ENCODE measurements at places on chromosomes 4 and X.

DNA sequence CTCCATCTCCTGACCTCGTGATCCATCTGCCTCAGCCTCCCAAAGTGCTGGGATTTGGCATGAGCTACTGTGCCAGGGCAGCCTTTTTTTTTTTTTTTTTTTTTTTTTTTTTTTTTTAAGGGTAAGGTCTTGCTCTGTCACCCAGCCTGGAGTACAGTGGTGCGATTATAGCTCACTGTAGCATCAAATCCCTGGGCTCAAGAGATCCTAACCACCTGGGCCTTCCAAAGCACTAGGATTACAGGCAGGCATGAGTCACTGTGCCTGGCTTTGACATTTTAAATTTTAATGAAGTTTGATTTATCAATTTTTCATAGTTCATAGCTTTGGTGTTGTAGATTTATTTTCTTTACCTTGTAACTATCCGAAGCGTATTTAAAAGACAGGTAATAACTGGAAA lies 17.8 kb upstream of the OCIAD2 start:
- no peak for DNase-seq

- no peak for DNase-seq
Measured at GRCh38 chr4:19262467-19262866, 989.2 kb upstream of the SLIT2 start.

- DNase-seq, result no peak
Measured at GRCh38 chr4:125677665-125678307, 363.0 kb downstream of the FAT4 start.

- no peak for DNase-seq
Measured at GRCh38 chr4:76458825-76459224, 23.8 kb downstream of the SHROOM3 start.

DNA sequence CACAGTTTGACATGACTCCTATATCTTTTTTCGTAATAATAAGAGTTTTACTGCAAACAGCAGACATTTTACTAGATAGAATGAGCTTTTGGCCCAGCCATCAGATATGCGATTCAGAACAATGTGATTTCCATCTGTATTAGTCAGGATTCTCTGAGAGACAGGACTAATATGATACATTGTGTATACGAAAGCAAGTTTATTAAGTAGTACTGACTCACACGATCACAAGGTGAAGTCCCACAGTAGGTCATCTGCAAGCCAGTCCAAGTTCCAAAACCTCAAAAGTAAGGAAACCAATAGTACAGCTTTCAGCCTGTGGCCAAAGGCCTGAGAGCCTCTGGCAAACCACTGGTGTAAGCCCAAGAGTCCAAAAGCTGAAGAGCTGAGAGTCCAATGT lies 24.1 kb downstream of the CXCL8 start:
- no peak for DNase-seq

GRCh38 chr4:2408976-2409375 lies 9.5 kb downstream of the ZFYVE28 start:
- no peak for DNase-seq

GRCh38 chr4:107133965-107134653 lies 98.0 kb upstream of the DKK2 start:
- no peak for DNase-seq

- DNase-seq, result peak; percentile 6
Measured at GRCh38 chrX:107826238-107827029, 768 bp downstream of the MID2 start.

DNA sequence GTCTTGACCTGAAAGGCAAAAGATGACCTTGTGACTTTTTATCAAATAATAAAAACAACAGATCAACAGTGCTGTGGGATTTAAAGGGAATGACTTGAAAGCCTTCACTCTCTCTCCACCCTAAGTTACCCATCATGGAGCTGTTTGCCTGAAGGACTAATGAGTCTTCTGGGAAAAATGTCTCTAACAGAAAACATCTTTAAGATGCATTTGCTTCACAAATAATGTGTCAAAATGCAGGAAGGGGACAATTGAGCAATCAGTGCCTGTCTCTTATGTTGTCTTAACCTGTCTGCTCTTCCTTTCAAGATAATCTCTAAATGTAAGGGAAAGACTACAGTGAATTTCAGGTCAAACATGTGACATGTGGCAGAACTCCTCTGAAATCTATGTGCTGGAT lies 766.6 kb downstream of the PDHA2 start:
- DNase-seq, result no peak

DNA sequence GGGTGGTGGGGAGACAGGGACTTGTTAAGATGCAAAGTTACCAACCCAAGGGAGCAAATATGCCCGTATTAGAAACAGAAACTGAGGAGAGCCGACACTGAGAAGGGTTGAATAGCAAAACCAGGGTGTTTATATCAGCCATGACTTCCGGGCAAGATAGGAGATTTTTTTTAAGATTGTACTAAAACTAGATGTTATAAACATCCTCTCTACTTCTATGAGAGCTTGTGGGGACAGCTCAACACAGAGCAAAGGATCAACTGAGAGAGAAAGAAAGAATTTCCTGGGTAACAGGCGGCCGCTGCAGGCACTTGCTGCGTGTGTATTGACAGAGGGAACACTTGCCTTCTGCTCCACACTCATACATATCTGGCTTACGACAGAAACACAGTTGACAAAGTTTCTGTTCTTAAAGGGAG lies 49.1 kb upstream of the FBXW7 start:
- DNase-seq, result no peak

DNA sequence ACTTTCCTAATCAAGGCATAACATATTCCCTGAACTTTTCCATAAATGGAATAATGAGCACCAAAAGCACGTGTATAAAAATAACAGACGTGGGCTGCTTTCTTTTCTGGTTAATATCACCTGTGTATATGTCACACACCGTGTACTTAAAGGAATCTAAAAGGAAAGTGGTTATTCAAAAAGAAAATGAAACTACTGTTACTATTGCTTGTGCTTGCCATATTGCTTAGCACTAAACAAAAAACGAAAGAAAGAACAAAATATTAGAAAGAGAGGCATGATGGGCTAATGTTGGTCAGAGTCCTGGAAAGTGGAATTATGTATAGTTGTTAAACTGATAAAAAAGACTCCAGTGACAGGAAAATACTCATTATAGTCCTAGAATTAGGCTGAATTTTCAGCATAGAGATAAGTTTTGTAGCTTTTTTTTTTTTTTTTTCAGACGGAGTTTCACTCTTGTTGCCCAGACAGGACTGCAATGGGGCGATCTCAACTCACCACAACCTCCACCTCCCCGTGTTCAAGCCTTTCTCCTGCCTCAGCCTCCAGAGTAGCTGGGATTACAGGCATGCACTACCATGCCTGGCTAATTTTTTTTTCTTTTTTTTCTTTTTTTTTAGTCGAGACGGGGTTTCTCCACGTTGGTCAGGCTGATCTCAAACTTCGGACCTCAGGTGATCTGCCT lies 123.2 kb downstream of the PABPC4L start:
- DNase-seq, result no peak

GRCh38 chrX:24662352-24662751 lies 15.2 kb upstream of the PCYT1B start:
- DNase-seq, result no peak

DNA sequence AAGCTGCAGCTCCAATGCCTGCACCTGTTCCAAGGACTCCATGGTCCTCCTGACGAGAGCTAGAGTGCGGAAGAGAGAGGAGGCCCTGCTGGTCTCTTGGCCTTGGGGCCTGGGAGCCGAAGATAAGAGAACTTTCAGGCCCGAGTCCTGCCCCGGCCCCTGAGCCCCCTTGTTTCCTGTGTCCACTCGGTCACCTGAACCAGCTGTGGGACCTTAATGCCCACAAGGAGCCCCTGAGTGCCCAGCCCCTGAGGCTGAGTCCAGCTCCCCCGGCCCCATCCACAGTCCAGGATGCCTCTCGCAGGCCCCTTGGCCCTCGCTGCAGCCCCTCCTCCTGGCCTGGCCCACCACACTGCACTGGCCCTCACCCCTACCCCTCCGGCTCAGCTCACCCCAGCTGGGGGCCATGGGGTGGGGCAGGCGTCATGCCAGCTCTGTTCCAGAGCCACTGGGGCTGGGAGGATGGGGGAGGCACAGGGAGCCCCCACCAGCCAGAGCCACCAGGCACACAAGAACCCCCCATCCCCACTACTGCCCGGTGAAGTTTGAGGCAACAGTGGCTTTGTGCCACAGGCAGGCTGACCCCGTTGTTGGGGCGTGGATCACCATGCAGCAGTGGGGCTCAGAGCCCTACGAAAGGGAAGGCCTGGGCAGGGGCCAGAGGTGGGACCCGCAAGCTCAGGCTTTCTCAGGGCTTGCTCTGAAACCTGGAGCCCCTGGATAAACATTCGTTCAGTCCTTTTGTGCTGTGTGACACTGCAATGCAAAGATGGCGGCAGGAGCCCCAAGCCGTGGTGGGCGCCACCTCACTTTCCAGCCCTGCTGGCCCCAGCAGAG lies 14.1 kb downstream of the NAT8L start:
- DNase-seq, result no peak

- DNase-seq, result no peak
Measured at GRCh38 chr4:138772366-138772765, 243.2 kb upstream of the NOCT start.

- no peak for DNase-seq
Measured at GRCh38 chr4:128880662-128881061, 71.2 kb downstream of the JADE1 start.

- DNase-seq, result peak; percentile 33
Measured at GRCh38 chr4:121711263-121712000, 14.7 kb upstream of the ANXA5 start.

- no peak for DNase-seq
Measured at GRCh38 chr4:163976588-163976987, 482.1 kb downstream of the TMA16 start.

GRCh38 chr4:118032691-118033090 lies 1.6 kb upstream of the NDST3 start:
- DNase-seq, result no peak

DNA sequence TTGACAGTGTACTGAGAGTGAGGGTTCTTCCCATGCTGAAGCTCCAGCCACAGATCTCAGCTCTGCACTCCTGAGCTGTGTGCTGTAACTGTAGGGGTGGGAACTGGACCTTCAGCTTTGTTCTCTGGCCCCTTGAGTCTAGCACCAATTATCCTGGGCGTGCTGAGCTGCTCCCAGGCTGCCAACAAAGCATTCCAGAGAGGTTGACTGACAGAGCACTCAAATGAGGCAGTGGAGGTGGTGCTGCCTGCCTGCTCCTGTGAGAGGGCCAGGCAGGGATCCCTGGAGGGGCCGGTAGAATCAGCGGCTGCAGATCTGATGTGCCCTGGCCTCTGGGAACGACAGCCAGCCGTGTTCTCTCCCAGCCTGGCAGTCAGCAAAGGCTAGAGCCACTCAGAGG lies 375.7 kb upstream of the AADAT start:
- DNase-seq, result no peak

DNA sequence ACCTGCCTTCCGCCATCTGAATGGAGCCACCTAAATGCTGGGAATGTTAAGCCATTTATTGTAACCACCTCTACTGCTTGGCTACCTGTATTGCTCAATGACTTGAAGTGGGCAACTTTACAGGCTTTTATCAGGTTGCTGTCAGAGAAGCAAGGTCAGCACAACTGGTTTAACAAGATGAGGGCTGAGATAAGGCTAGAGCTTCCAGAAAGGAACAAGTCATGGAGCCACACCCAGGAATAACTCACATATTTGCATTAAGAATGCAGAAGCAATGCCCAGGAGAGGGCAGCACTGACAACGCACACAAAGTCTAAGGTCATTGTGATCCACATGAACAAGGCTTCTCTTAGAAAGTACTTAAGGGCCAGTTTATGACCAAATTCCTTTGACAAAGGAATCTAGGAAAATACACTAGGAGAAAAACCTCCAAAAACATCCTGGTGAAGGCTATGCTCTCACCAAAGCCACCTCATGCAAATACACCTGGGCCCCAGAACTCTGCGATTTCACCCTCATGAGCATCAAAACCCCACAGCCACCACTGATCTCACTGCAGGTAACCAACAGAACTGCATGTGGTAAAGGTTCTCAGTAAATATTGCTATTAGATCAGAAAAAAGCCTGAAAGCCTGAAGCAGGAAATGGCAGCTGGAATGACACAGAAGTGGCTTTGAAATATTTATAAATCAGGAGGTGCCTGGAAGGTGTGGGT lies 15.0 kb upstream of the STS start:
- DNase-seq, result peak; percentile 7

- no peak for DNase-seq
Measured at GRCh38 chrX:29726811-29727210, 488.6 kb upstream of the MAGEB2 start.

GRCh38 chr4:148954011-148954749 lies 512.0 kb upstream of the NR3C2 start:
- no peak for DNase-seq

DNA sequence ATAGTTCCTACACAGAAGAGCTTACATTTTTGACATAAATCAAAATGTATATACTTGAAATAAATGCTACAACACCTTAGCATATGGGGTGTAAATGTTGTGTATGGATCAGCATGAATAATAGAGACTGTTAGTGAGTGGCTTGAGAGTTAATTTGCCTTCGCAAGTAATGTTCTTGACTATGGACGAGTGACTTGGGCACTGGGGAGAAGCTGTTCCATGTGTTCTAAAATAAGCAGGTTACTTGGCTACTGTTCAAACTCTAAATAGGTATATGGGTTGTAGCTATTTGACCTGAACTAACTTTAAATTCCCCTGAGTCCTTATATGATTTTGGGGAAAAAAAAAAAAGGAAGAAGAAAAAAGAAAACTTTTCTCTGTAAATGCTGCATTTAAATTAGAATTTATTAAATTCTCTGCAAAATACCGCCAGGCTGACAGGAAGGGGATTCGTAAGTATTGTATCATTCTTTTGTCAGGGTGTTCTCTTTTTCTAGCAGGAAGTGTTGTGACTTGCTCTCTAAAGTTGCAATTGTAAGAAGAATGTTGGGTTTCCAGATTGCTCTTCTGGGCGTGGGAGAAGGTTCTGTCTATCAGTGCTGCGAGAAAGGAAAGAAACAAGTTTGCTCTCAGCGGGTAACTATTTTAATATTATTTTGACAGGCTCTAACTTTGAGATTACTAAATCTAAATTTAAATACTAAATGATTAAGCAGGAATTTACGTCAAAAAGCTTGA lies 32.2 kb downstream of the PLS3 start:
- no peak for DNase-seq

DNA sequence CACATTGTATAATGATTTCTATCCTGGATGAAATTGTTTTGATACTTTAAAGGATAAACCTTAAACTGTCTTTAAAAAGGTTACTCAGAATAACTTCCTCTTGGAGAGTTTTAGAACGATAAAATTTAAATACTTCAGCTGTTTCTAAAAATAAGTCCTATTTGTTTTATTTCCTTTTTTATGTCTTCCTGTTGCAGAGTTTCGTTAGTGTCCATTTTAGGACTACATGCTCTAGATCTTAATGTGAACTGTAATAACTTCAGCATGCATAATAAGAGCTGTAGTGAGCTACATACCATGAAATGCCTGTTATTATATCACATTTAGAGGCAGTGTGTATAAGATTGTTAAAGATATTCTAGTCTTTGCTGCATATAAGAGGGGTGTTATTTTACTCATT lies 14.6 kb downstream of the ATP10D start:
- no peak for DNase-seq

GRCh38 chr4:118325431-118325830 lies 27.4 kb downstream of the PRSS12 start:
- no peak for DNase-seq

DNA sequence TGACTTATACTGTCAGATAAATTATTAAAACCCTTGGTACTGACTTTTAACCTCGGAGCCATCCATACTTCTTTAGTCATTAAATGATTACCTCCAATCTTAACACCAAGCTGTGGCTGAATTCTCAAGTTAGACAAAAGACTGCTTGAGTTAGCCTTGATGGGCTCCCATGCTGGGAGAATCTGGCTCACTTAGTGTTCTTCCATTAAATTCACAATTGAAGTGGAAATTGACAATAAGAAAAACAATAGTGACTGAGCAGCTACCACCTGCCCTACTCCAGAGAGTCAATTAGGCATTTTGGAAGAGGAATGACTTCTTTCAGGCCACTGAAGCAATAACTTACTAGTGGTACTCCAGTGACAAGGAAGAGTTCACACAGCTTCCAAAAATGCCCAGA lies 503.0 kb upstream of the CPXCR1 start:
- DNase-seq, result no peak

All from substantia nigra (tissue), 51 donors.